Stimulated activated CD4-positive, alpha-beta T cell treated with anti-CD3 and anti-CD28 coated beads, Interleukin-15, amount 100 ng/mL, for 1 hour (primary cell): ENCODE measurements at places on chromosomes 16 and 17.
A peak's percentile ranks its signal among the peaks of the same experiment; 100 is the strongest.

- DNase-seq = peak; percentile 57
Measured at GRCh38 chr17:8409966-8410882, 12.6 kb upstream of the RNF222 start.

- no peak for DNase-seq
Measured at GRCh38 chr16:54944002-54944401, 13.3 kb downstream of the IRX5 start.

DNA sequence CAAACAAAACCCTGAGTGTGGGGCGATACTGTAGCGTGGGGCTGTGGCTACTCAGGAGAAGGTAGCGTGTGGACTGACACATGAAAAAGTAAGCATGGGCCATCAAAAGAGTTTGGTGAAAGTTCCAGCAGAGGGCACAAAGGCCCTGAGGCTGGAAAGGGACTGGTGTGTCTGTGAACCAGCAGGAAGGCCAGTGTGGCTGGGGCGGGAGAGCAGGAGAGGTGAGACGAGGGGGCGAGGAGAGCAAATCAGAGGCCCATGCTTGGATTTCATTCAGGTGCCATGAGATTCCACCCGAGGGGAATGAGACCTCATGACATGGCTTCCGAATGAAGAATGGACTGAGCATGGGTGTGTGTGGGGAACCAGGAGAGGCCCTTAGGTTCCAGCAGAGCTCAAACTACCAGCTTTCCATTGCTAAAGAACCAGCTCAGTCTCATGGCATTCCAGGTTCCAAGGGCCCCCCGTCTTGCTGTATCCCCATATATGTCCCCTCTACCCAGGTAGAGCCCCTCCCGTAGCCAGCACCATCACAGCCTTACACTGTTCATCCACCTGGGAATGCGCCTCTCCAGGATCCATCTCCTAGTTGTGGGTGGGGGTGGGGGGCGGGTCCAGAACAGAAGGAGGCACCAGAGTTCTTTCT is 31.1 kb downstream of the TRPV2 start:
- DNase-seq = no peak

DNA sequence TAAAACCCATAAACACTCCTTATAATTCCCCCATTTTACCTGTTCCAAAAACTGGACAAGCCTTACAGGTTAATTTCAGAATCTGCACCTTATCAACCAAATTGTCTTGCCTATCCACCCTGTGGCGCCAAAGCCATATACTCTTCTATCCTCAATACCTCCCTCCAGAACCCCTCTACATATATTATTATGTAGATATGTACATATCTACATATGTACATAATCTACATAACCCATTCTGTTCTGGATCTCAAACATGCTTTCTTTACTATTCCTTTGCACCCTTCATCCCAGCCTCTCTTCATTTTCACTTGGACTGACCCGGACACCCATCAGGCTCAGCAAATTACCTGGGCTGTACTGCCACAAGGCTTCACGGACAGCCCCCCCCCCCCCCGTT is 12.0 kb upstream of the ENDOV start:
- no peak for DNase-seq

GRCh38 chr17:12127667-12128066 is 107.0 kb downstream of the MAP2K4 start:
- DNase-seq = no peak

- DNase-seq = no peak
Measured at GRCh38 chr16:50584033-50584722, 36.0 kb downstream of the NKD1 start.

DNA sequence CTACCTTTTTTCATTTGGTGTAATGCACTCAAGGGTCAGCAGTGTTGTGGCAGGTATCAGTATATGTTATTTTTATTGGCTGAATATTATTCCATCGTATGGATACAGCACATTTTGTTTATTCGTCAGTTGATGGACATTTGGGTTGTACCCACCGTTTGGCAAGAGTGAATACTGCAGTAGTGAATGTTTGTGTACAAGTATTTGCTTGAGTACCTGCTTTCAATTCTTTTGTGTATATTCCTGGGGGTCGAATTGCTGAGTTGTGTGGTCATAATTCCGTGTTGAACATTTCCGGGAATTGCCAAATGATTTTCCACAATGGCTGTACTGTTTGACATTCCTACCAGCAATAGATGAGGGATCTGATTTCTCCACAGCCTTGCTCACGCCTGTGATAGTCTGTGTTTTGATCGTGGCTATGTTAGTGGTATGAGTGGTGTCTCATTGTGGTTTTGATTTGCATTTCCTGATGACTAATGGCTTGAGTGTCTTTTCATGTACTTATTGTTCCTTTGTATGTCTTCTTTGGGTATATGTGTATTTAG is 108.4 kb downstream of the OR1D5 start:
- DNase-seq = no peak

DNA sequence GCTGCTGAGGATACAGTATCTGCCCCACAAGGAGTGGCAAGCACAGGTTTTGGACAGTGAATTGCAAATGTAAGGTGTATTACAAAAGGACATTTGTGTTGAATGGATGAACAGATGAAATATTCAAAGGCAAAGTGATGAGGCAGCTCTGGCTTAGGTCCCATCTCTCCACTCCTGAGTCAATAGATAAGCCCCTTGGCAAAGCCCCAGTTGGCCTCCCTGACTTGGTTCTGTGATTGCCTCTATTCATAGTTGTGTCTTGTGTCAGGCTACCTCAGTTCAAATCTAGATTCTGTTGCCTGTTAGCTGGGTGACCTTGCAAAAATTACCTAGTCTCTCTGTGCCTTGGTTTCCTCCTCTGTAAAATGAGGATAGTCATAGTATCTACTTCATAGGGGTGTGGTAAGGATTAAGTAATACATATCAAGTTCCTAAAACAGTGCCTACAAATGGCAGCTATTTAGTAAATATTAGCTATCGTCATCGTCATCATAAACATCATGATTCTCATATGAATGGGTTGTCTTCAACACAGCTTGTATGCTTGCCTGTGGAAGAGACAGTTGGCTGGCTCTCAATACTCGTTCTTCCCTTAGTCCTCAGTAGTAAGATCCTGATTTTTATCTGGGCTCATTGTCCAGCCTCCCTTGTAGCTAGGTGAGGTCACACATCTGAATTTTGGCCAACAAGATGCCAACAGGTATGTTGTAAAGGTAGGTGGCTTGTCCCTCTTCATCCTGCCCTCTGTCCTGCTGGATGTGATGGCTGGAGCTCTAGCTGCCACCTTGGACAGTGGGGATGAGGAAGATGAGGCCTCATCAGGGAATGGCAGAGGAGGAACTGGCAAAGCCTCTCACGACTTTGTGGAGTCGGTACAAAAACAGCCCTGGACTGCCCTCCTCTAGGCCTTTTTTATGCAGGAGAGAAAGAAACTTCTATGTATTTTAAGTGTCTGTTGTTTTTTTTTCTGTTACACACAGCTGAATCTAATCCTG is 2.1 kb upstream of the MFAP4 start:
- DNase-seq = no peak

GRCh38 chr16:88514526-88515232 is 55.5 kb upstream of the ZC3H18 start:
- DNase-seq = no peak

GRCh38 chr17:1216217-1217088 is 36.7 kb upstream of the ABR start:
- DNase-seq = no peak

DNA sequence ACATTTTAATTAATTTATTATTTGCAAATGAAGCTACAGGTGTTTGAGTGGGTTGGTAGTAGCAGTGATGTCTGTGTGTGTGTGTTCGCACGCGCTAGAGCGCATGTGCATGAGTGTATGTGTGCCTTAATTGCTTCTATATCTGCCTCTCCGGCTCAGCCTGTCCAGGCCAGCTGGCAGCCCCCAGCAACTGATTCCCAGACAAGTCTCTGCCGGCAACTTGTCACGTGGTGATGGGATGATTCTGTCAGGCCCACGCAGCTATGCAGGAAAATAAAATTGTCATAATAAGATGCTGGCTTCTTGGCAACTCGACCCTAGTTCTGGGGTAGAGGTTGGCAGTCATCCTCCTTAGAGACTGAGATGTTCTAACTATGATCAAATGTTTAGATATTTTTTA is 712.8 kb upstream of the SOX9 start:
- no peak for DNase-seq

DNA sequence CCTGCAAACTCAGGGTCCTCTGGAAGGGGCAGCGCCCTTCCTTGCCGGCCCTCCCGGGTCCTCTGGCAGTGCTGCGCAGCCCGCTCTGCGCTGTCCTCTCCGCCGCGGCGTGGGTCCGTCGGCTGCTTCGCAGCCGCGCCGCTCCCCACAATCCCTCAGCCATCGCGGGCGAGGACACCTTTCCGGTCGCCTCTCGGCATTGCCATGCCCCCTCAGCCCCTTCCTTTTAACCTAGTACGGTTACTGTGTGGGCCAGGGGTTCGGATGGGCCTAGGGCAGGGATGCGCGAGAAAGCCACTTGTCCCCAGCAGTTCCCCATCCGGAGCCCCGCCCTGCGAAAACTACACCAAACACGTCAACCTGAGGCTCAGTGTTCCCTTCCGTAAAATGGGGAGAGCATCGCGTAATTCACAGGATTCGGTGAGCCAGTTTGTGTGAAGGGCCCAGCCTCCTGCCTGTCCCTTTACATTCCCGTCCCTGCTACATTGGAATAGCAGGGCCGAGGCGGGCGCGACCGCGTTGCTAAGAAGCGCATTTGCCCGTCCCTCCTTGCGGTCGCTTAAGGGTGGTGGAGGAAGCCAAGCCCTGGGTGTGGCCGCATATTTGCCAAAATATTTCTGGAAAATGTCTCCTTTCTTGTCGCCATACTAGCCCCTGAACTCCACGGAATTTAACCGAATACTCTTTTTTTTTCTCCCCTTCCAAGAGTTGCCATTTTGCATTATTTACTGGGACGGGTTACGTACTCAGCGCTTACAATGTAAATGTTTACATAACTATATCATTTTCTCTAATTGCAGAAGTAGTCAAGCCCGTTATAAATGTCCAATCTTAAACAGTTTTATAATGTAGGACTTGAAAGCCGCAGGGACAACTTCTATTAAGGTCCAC is 13.2 kb downstream of the COPZ2 start:
- DNase-seq = no peak

GRCh38 chr17:3751836-3752235 is 28.1 kb downstream of the HASPIN start:
- no peak for DNase-seq

- DNase-seq = no peak
Measured at GRCh38 chr16:84765616-84766580, 53.9 kb upstream of the CRISPLD2 start.

DNA sequence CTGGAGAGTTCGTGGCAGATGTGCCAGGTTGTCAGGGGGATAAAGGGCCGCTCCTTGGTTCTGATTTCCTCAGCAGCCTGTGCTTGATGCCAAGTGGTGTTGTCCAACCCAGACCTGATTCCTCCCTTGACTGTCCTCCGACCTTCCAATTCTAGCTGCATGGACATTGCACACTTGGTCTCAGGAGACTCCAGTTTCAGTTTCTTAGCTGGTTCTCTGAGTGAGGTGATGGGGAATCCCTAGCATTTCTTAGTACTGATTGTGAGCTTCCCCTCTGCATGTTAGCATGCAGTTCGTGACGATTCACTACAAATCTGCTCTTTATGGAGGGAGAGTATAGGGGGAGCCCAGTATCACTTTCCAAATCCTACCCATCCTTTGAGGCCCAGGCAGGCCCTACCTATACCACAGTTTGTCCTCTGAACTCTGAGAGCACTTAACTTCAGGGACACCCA is 12.4 kb upstream of the CCR7 start:
- no peak for DNase-seq

GRCh38 chr16:56480776-56481467 is 29.6 kb downstream of the OGFOD1 start:
- no peak for DNase-seq

DNA sequence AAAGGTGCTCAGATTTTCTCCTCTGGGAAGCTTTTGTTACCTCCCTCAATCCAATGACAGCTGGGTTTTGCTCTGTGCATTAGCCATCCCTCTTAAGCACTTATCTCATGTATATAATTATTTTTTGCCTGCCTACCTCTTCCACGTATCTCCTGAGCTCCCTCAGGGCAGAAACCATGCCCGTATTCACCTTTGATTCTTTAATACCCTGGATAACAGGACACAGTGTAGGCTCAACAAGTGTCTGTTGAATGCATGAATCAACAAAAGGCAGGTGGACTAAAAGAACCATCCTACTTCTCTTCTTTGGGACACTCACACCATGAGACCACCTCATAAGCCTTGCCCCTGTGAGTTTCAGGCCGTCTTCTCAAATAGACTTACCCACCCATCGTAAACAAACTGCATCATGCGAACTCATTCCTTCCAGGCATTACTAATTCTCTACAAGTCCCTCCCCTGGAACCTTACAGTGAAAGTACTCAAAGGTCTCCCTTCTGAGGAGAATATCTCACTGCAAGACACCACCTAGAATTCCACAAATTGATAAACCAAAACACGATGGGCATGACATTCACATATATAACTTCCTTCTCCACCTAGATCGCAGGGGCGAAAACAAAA is 3.2 kb downstream of the ARHGAP17 start:
- DNase-seq = no peak

DNA sequence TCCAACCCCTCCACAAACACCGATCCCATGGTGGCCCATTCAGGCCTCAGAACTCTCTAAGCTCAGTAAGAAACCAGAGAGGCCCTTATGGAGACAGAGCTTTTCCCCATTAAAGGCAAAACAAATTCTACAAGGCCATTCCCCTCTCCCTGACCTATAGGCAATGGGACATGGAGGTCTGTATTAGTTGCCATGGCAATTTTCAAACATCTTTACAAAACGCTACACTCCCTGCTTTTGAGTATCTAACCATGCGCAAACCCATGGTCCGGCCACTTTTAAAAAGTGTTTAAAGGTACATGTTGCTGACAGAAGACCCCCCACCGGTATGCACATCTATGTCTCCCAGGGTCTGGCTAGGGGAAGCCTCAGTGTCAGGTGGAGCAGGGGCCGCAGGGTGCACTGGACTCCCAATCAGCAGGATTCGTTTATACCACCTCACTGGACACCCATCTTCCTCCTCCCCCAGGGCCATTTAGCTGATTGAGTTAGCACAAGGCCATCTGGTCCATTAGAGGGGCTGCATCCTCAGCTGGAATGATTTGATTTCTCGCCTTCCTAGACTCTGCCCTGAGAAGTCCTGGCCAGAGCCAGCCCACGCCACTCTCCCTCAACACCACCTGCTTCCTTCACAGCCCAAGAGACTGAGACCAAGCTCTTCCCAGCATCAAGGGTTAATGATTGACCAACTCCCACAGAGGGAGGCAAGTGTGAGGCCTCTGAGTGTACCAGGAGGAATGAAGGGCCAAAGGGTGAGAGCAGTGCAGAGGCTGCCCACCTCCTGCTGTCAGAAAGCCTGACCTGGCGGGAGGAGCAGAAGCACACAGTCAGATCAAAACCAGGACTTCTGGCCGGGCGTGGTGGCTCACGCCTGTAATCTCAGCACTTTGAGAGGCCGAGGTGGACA is 10.9 kb downstream of the ACLY start:
- no peak for DNase-seq

GRCh38 chr16:53142823-53143568 is 88.2 kb downstream of the CHD9 start:
- DNase-seq = no peak

GRCh38 chr17:80445726-80446110 is 30.7 kb downstream of the NPTX1 start:
- no peak for DNase-seq

DNA sequence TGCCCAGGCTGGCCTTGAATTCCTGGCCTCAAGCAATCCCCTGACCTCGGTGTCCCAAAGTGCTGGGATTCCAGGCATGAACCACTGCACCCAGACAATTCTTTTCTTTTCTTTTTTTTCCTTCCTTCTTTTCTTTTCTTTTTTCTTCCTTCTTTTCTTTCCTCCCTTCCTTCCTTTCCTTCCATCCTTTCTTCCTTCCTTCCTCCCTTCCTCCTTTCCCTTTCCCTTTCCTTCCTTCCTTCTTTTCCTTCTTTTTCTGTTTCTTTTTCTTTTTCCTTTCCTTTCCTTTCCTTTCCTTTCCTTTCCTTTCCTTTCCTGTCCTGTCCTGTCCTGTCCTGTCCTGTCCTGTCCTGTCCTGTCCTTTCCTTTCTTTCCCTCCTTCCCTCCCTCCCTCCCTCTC is 44.6 kb downstream of the PLCG2 start:
- no peak for DNase-seq
